ENCODE measurements at places on chromosomes 1 and 21.

DNA sequence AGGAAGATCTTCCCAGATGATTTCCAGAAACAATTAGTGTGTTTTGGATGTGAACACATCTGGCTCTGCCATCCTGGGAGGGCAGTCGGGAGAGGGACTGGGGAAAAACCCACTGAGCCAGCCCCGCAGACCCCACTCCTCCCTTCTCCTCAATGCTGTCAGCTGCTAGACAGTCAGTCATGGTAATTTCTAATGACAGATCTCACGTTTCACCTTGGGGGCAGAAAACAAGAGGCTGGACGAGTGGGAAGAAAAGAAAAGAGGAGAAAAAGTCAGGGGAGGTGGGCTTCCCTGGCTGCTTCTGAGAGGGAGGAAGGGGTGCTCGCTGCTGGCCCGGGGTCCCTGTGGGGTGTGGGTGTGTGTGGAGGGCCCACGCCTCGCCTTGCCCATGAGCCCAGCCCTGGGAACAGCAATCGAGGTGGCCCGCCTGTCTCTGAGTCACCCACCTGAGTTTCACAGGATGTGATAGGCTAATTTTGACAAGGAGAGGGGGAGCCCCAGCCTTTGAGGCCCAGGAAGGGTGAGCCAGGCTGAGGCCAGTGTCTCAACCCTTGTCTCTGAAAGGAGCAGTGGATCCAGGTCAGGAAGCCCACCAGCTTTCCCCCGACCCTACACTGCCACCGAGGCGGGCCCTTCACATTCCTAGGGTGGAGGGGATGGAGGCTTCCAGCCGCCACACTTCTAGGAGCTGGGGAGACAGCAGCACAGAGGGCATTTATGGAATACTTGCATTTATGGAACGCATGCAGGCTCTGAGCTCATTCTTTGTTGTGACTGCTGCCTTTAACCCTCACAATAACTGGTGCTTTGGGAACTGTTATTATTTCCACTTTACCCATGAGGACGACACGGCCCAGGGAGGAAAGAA is 49.1 kb upstream of the IFNLR1 start:
- peak; percentile 9 for DNase-seq

- DNase-seq = peak; percentile 80
These were observed 15.6 kb downstream of the TPM3 start for GRCh38 chr1:154176337-154176736.

DNA sequence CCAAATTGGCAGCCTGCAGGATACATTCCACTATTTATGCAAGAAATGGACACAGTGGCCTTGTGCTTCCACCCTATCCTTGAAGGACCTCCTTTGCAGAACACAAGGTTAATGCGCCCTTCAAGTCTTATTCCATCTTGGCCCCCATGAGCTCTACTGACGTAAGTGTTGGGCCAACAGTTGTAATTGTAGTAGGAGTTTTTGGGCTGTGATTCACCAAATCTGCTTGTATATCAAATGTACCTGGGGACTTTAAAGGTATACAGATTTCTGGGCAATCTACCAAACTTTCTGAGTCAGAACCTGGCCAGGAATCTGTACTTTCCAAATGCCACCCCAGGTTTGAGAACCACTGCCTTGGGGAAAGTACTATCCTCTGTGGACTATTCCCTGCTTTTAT is 100.9 kb upstream of the MARK1 start:
- DNase-seq = no peak

- no peak for DNase-seq
These were observed 202.6 kb downstream of the NFIA start for GRCh38 chr1:61284936-61285335.

- no peak for DNase-seq
These were observed 229.3 kb downstream of the USH2A start for GRCh38 chr1:216193839-216194443.

- DNase-seq = no peak
These were observed 67.8 kb upstream of the VTCN1 start for GRCh38 chr1:117278531-117278930.

DNA sequence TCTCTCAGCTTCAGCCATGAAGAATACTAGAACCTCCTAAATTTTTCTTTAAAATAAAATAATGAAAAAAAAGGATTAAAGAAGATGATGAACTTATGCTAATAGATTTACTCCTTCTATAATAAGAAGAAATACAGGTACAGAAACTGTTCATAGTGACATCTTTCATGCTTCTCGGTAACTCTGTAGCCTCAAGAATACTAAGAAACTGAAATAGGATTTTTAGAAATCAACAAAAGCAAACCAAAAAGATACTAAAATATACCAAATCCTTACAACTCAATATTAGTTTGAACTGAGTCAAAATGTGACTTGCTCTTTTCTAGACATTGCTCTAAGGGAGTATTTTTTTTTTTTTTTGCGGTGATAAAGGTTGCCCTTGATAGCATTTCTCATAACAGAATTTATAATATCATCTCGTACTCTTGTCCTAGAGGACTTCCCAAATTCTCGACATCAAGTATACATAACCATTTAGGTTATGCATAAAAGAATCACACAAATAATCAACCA is 42.8 kb downstream of the ZZZ3 start:
- no peak for DNase-seq

- peak; percentile 75 for DNase-seq
These were observed 16.8 kb downstream of the STRIP1 start for GRCh38 chr1:110051262-110051648.
